ENCODE measurements at places on chromosomes 11 and 22. TPM values are rescaled to one million over a fixed set of nuclear protein-coding genes. Genes with fewer than 3 reads are reported as not detected.

GRCh38 chr11:11899401-11899800 lies 57.6 kb downstream of the USP47 start:
- no peak for DNase-seq

DNA sequence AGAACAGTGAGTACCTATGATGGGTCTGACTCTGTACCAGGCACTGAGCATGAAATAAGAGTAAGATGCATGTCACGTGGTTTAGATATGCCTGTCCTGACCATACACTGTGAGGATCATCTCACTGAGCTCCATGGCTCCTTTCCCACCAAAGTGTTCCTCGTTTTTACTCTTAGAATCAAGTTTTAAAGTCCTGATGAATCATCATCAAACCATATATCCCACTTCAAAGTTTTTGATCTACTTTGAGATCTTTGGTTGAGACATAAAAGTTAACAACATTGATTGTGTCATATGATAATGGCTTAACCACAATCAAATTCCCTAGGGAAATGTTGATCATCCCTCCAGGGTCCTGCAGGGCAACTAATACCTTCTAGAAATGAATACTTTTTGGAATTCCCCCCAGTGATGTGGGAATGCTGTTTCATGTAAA lies 12.8 kb downstream of the ETS1 start:
- DNase-seq, result no peak

DNA sequence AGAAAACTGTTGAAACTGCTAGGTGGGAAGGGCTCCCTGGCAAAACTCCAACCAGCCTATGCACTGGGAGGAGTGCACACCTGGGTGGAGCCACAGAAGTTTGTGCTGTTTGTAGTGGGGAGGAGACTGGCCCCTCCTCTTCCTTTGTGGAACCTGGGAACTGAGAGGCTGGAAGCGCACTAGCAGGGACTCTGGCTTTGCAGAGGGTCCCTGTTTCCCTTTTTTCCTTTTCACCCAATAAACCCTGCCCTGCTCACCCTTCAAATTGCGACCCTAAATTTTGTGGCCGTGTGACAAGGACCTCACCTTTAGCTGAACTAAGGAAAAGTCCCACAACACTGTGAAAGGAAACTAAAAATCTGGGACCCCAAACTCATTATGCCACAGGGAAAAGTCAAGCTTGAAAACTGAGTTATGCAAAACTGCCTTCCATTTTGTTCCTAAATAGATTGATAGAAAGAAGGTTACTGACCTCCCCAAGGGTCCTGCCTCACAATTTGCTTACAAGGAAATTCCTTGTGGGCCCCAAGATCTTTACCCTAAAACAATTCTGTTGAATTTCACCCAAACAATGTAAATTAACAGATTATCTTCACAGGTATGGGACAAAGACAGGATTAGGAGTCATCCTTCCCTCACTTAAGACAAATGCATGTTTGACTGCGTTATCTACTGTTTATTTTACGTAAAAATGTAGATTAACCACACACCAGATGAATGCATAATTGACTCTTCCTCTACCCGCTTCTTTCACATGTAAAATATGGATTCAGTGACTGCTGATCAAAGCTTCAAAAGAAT lies 81.0 kb downstream of the SLC36A4 start:
- no peak for DNase-seq

GRCh38 chr22:33971561-33971961 lies 51.3 kb upstream of the LARGE1 start:
- no peak for DNase-seq

DNA sequence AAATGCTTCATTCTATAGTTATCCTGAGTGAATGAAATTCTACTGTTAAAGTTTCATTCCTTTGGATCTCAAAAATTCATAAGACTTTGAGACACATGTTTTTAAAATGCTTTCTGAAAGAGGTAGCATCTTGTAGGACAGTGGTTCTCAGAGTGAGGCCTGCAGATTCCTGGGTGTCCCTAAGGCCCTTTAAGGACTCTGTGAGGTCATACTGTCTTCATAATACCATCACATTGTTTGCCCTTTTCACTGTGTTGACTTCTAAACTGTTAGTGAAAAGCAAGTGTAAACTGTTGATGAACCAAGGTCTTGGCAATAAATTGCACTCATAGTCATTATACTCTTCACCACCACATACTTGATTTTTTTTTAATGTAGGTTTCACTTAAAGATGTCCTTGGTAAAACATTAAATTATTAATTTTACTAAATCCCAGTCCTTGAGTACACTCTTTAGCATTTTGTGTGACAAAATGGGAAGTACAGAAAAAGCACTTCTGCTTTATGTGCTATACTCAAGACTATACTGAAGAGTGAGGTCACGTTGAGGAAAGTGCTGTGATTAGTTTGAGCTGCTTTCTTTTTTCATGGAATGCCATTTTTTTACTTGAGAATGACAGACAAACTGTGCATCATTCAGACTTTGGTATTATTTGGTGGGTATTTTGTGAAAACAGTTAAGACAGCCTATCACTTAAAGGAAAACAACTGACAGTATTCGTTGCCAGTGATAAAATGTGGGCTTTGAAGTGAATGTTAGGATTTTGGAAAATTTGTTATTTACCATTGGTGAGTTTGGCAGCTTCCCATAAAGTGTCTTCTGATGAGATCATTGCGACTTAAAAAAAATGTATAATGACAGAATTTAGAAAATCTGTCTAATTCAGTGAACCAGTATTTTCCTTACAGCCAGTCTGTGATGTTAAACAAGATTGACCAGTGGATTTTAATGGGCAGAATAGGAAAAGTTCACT lies 61.1 kb downstream of the SPECC1L start:
- DNase-seq, result no peak

DNA sequence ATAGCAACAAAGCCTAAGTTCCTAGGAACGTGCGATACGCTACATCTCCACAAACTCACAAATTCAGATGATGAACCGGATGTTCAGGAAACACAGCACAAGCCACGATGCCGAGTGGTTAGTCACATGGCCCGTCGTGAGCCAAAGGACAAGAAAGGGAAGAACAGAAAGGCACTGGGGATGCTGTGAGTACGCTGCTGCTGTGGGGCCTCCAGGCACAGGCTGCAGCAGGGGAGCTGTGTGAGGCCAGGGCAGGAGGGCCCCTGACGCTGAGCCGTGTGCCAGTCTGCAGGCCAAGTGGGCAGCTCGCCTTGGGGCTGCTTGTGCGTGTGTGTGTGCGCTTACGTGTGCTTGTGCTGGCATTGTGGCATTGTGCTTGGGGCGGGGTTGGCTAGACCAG lies 89.4 kb downstream of the CTTN start:
- DNase-seq, result no peak

GRCh38 chr22:27435844-27436576 lies 365.5 kb downstream of the MN1 start:
- DNase-seq, result no peak

The IGF2 gene
- polyA plus RNA-seq, result 837 TPM

The FZD4 gene
- 73.8 TPM for polyA plus RNA-seq

The H19 gene
- 2,928 TPM for polyA plus RNA-seq

The KCNK7 gene
- polyA plus RNA-seq, result not detected

The SYT12 gene
- 0.21 TPM for polyA plus RNA-seq

The NOL12 gene
- 17.4 TPM for polyA plus RNA-seq
